Stimulated activated CD8-positive, alpha-beta memory T cell treated with anti-CD3 and anti-CD28 coated beads, Interleukin-4, amount 100 ng/mL, for 48 hours (primary cell): ENCODE measurements at places on chromosomes 12 and 14.

DNA sequence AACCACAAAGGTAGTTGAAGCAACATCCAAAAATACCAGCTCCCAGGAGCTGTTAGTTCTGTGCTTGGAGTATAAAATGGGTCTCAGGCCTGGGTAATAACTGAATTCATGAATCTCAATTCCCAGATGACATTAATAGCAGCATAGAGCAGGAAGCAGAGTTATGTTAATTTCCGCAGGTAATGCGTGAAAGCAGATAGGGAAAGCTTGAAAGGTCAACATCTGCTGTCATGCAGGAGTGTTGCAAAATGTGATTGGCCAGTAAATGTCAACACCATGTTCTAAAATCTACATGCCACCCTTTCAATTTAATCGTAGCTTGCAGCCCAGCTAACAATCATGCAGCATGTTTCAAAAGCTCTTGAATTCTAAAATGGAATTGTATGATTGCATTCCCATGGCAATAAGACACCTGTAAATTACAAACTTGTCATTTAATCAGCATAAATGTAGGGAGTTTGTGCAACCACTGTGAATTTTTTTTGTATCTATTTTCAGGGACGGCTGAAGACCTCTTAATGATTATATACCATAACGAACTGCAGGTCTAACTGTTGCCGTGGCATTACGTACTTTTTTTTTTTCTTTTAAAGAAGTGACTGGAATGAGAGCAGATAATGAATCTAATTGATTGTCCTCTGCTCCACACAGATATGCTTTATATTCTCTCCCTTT, 635.8 kb upstream of the FOXG1 start:
- DNase-seq: no peak

DNA sequence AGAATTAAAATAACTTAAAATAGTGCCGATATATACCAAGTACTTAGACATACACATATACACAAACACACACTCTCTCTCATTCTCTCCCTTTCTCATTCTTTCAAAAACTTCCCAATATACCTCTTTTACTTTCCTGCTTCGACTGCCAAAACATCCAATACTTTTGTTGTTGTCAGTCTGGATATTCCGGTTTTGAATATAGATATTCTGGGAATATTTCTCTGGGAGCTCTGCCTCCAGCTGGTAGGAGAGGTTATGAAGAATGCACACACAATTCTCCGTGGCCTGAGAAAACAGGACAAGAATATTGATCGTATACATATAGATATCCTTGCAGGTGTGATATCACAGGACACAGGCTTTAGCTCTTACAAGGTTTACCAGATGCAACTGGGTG, 66.6 kb upstream of the YARS2 start:
- no peak for DNase-seq

DNA sequence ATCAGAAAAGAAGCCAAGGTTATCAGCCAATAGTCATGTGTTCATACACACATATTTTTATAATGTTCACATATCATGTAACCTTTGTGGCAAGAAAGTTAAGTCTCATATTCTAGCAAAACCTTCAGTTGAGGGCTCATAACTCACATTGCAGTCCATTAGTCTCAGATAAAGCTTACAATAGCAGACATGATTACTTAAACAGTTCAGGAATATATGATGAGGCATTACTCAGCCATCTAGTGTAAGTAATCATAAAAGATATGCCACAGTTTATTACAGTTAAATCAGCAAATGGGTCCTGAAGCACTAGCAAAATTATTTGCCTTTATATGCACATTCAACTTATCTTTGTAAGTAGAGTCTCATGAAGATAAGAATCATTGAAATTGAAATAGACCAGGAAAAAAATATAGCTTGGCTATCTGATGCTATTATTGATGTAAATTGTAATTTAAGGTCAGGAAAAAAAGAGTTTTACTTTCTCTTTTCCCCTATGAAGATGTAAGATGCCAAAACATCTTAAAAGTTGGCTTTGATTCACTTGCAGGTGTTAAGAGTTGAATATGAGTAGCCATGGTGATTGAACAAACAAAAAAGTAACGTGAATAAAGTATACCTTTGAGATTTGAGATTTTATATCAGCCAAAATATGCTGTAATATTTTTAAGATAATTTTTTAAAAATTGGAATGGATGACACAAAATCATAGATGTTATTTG, 537.0 kb downstream of the SLC6A15 start:
- no peak for DNase-seq

GRCh38 chr12:102958830-102959176, 1.3 kb downstream of the ASCL1 start:
- DNase-seq: no peak

DNA sequence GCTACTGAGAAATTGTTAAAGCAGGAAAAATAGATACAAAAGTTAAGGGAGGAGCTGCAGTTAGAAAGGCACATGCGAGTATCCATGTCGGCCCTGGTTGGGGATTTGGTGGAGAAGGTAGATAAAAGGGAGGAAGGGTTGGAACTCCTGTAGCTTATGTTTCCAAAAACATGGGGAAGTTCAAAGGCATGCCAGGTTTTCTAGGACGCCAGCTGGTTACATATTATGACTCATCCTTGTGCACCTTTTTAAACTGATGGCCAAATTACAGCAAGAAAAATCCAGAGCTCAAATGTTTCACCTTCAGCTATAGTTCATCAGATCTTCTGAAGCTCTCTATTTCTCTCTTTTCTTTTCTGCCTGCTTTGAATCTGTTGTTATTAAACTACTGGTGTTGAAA, 13.2 kb upstream of the MAP4K5 start:
- no peak for DNase-seq

DNA sequence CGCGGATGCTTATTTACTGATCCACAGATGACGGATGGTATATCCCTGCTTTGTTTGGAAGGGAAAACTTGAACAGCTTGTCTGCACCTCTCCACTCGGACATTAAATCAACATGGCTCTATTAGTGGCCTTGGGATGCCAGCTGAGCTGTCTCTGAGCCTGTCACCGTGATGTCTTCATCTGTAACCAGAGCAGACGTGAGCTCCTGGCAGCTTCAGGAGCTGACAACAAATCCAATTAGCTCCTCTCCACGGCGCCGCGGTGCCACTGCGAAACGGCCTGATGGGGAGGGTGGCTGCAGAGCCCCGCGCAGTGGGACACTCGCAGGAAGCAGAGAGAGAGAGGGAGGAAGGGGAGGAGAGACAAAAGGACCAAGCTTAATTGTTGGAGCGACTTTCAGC, 112.3 kb downstream of the PAPOLA start:
- DNase-seq: no peak

DNA sequence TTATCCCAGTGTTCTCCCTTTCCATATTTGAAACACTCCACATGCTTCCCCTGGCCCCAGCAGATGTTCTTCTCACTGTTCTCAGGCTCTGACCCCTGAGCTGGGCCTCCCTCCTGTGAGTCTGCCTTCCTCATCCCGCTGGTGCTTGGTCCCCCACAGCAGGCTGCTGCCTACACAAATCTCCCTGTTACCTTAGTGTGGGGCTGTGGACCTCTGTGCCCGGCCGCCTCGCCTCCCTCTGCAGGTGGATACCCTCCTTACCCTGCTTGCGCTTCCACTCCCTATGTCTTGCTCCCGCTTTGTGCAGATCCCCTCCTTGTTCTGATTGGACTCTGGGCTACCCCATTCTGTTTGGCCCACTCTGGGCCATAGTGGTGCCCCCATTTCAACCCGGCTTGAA, 6.9 kb downstream of the DERA start:
- no peak for DNase-seq

- no peak for DNase-seq
These were observed 32.2 kb downstream of the SH2B3 start for GRCh38 chr12:111437816-111438454.

DNA sequence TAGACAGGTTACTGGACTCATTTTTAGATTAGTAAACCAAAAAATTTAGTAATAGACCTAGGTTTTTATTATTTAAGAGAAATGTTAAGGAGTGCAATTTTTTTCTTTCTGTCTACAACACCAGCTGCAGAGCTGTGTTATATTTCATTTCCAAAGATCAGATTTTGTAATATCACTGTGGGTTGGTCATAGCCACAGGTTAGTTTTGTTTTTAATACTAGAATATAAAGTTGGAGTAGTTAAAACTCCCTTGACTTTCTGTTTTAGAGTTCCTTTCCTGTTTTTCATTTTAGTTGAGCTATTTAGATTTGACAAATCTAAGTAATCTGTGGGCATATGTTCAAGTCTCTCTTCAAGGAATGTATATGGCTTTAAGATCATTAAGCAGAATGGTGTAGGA, 30.7 kb upstream of the GARIN2 start:
- no peak for DNase-seq

GRCh38 chr12:118549510-118549980, 173.2 kb downstream of the SUDS3 start:
- DNase-seq: no peak

DNA sequence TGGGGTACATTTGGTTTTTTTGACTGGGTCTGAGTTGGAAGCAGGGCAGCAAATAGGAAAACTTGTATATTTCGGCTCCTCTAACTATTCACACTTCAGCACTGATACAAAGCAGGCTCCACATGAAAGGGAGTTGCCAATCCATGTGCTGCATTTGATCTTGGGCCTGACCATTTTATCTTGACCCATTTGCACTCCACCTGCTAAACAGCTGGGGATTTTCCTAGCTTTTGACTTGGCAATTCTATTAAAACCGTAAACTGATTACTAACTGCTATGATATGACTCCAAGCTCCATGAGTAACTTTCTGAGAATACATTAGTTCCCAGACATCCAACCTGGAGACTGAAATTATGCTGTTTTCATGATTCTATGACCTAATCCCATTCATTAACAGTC, 797.1 kb downstream of the BCL11B start:
- DNase-seq: no peak

GRCh38 chr12:26187014-26187798, 8.2 kb upstream of the SSPN start:
- DNase-seq: no peak

DNA sequence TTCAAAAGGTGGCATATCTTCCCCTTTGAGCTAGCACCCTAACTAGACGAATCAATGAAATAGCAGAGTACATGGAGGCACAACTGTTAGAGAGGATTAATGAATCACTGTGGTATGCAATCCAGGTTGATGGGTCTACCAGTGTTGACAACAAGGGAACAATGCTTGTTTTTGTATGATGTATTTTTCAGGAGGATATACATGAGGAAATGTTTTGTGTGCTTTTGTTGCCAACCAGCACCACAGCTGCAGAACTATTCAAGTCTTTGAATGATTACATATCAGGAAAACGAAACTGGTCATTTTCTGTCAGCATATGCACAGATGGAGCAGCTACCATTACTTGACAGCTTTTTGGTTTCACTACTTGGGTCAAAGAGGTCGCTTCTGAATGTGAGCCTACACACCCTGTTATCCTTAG, 142.6 kb downstream of the GPHN start:
- no peak for DNase-seq

- DNase-seq: no peak
These were observed 649.8 kb downstream of the RPS29 start for GRCh38 chr14:48936362-48936761.

GRCh38 chr12:77947330-77947729, 116.6 kb downstream of the NAV3 start:
- no peak for DNase-seq

- DNase-seq: no peak
These were observed 406.9 kb upstream of the SOX5 start for GRCh38 chr12:24356240-24356804.

DNA sequence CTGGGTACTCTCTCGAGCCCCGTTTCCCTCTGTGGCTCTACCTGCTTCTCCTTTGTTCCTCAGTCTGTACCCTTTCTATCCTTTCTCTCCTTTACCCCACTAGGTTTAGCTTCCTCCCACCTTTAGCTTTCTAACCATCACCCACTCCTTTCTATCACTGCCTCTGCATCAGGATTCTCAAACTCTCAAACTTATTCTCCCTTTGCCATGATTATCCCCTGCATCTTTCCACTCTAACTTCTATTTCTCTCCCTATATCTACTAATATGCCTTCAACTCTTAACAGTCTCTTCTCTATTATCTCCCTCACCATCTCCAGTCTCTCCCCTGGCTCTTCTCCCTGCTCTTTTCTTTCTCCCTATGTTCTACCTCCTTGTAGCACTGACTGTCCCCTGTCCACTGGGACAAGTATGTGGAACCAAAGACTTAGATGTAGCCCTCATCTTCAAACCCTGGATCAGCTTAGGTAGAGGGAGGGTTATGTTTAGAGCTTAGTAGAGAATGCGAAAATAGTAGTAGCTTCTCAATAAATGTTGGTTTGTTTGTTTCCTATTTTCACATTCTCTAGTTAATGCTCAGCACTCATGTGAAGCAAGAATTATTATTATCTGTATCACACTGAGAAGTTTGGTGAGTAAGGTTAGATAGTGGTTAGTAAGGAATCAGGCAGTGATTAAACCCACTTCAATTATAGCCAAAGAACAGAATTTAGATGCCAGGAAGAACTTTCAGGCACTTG, 3.4 kb downstream of the GDF11 start:
- no peak for DNase-seq

GRCh38 chr14:30312214-30312613, 246.7 kb upstream of the G2E3 start:
- DNase-seq: no peak

DNA sequence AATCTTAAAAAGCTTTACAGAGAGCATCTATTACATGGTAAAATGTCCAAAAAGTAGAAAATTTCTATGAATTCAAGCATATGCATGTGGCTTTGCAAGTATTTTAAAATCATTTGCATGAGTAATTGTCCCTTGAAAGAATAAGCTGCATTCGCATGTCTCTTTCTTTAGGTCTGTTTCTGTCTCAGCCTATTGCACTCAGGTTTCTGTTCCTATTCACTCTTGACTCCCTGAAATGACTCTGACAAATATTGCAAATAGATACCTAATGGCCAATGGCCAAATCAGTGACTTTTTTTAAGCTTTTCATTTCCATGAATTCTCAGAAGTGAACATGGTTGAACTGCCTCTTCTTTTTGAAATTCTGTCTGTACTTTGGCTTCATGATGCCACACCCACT, 6.4 kb upstream of the TTC8 start:
- no peak for DNase-seq

- DNase-seq: peak; percentile 55
These were observed 30.3 kb downstream of the DMAC2L start for GRCh38 chr14:50342221-50343078.

DNA sequence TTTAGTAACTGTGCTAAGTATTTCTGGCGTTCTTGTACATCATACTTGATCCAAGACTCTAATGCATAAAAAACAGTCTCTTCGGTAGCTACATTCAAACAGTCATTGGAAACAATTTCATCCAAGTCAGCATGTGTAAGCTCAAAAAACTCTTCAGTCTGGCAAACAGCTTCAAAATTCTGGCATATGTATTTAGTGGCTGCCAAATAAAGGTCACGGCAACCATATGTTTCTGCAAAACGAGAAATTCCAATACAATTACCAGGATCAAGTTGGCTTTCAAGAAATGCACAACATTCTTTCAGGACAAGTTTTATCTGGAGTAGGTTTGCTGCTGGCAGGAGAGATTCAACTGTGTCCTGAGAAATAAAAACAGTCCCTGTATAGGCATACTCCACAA, 16.5 kb downstream of the KLHL28 start:
- no peak for DNase-seq

- DNase-seq: peak; percentile 16
These were observed 137.6 kb downstream of the ZFP36L1 start for GRCh38 chr14:68655021-68655831.

- DNase-seq: no peak
These were observed 136.8 kb downstream of the ADGRD1 start for GRCh38 chr12:131090274-131091210.

GRCh38 chr12:74488134-74488533, 49.5 kb upstream of the ATXN7L3B start:
- no peak for DNase-seq

GRCh38 chr14:67240168-67240932, 885 bp upstream of the PALS1 start:
- DNase-seq: peak; percentile 49

- DNase-seq: no peak
These were observed 238.6 kb upstream of the DDHD1 start for GRCh38 chr14:53391631-53392285.
